NCI-H187 (cell line): ENCODE measurements at places on chromosomes 5 and 9.

DNA sequence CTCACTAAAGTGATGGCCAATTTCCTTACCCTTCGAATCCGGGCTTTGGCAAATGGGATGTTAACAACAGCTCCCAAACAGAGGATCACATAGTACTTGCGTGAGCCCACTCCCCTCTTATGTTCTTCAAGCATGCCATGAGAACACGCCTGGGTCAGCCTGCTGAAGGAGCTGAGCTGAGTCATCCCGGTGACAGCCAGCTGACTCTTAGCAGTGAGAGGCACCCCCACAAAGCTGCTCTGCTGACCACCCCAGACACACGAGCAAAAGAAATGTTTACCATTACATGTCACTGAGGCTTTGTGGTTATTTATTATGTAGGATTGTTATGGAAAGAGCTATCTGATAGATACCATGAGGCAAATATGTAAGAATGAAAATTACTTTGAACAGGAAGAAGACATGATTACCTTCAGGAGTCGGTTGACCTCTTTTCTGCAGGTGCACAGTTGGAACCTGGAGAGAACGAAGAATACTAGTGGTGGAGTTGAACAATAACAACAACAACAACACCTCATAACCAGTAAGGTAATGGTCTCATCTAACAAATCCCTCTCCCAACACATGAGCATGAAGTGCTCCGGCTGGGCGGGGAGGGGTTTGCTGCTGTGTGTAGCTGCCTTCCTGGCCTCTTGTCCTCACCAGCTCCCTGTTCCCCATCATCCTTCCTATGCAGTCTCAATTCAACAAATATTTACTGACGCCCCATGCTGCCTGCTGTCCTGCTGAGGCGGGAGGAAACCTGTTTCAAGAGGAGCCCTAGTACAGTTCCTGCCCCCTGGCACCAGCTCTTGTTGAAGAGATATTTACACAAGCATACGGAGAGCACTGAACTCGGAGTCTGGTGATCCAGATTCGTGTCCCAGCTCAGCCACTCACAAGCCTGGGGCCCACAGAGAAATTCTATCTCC, 69.4 kb upstream of the LHFPL2 start:
- no peak for DNase-seq

GRCh38 chr5:56048124-56048523, 53.4 kb upstream of the IL6ST start:
- DNase-seq: peak; percentile 37

GRCh38 chr9:37374892-37375291, 47.6 kb upstream of the GRHPR start:
- no peak for DNase-seq

- DNase-seq: no peak
Measured at GRCh38 chr9:127451858-127452656, 747 bp downstream of the LRSAM1 start.

DNA sequence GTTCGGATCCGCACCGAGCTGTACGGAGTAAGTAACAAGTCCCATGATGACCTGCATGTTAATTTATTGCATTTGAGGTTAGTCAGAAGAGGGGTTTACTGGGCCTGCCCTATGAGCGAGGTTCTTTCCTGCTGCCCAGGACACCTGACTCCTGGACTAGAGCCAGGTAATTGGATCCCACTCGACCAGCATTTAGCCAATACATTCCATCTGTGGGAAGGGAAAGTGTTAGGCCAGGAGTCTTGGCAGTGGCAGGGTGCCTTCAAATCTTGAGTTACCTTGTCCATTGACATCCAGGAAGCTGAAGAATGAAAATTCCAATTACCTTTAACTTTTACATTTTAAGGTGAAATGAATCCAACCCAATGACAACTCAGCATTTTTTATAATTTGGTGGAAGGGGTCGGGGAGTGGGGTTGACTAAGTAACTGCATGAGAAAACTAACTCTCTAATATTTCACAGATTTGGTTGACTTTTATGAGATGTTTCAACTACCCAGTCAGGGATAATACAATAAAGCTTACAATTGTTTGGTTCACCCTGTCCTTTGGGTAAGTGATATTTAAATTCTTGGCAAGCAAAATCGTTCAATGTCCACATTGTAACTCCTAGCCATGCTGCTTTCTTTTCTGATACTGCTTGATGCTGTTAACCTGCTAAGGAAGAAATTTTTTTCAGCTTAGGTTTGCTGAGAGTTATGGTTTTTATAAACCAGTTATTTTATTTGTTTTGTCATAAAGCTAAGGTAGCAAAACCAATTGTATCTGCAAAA, 111.6 kb upstream of the IQGAP2 start:
- peak; percentile 21 for DNase-seq

DNA sequence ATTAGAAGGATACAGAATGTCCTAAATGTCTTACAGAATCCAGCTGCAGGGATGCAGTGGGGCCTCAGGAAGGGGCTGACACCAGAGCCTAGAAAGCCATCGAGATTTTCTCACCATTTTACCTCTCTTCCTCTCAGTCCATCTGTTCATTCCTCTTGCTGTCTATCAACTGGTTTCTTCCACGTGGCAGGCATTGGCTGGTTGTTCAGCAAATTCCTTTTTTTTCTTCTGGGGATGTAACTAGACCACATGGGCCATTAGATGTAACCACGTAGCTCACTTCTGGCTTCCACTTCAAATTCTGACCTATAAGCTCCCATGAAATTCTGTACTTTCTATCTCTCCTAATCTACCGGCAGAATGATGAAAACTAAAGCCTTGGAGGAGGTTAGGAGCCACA, 93.6 kb upstream of the MTAP start:
- no peak for DNase-seq

GRCh38 chr5:76204713-76205112, 121.5 kb downstream of the SV2C start:
- DNase-seq: no peak

- no peak for DNase-seq
Measured at GRCh38 chr5:1184481-1184880, 16.9 kb upstream of the SLC6A19 start.

GRCh38 chr9:129347316-129348120, 169.5 kb upstream of the IER5L start:
- no peak for DNase-seq

- DNase-seq: no peak
Measured at GRCh38 chr5:33166948-33167347, 273.8 kb upstream of the TARS1 start.

DNA sequence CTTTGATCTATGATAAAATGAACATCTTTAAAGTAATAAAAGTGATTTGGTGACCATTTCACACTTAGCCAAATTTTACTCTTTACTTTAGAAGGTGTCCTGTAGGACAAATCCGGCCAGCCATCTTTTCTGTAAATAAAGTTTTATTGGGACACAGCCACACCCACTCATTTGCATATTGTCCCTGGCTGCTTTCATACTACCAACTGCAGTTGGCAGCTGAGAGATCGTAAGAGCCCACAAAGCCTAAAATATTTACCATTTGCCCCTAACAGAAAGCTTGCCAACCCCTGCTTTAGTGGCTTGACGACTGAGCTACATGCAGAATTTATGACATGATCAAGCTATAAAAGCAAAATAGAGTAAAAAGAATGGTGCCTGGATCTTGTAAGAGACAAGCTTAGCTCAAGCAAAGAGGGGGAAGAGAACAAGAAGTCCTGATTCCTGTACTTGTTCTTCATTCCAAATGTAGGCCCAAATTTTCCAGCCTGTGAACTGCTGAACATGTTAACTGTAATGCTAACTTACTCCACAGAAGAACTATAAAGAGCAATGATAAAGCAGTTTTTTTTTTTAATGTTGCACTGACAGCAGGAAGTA, 7.4 kb upstream of the FBXO10 start:
- DNase-seq: no peak

DNA sequence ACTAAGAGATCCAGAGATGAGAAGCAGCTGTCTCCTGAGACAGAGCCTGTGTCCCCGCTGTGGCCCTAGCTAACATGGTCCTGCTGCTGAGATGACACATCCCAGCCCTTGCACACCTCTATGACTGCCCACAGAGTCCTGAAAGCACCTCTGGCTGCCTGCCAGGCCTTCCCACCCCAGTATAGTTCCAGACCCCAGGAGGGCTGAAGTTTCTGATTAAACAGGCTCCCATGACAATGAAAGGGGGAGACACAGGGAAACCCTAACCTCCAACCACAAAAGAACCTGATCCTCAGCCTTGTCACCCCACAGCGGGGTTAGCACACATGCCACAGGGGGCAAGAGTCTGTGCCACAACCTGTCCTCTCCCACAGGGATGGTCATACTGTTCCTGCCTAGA, 15.6 kb downstream of the CIZ1 start:
- DNase-seq: no peak

DNA sequence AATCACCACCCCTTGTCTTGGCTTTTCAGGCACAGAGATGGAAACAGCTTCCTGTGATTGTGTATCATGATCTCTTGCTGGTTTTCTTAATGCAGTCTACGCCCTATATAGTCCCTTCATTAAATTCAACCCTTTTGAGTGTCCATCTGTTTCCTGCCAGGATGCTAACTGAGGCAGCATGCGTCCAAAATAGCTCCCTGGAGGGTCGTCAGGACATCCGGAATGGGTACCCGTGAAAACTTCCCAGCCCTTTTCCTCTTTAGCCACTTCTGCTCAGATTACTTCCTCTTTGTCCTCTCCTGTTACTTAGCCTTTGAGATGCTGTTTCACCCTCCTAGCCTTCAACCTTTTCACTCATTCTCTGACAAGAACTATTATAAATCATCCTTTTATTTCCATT, 79.8 kb upstream of the KLF9 start:
- no peak for DNase-seq

- DNase-seq: no peak
Measured at GRCh38 chr9:108058135-108058814, 568.7 kb upstream of the KLF4 start.

DNA sequence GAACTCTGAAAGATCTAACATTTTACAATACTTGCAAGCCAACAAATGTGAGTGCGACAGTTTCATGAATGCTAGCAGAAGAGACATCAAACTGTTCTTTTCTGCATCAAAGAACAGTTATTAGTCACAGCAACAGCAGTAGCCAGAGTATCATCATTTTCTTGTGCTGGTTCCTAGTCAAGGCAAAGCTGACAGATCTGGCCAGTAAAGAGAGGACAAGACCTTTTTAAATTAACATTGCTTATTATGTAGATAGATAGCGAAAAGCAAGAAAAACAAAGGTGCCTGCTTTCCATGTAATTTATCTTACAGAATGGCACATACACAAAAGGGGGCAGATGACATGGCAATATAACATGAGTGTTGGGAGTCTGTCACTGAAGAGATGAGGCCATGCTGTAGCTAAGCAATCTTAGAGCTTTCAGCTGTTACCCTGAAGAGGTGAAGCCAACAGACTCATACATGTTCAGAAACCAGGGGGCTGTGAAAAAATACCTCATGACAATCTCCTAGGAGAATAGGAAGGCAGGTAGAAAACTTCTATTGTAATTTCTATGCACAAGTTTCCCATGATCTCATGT, 626.6 kb upstream of the TYRP1 start:
- no peak for DNase-seq

GRCh38 chr5:80568251-80568650, 1.8 kb downstream of the ANKRD34B start:
- DNase-seq: no peak

- no peak for DNase-seq
Measured at GRCh38 chr5:57772512-57772911, 289.9 kb upstream of the ACTBL2 start.

- DNase-seq: no peak
Measured at GRCh38 chr5:122858451-122858850, 13.0 kb downstream of the SNX24 start.

GRCh38 chr5:53031695-53032096, 42.5 kb downstream of the ITGA2 start:
- no peak for DNase-seq

GRCh38 chr9:126456441-126457174, 130.0 kb downstream of the MVB12B start:
- DNase-seq: no peak

GRCh38 chr5:68418201-68418600, 202.6 kb downstream of the PIK3R1 start:
- DNase-seq: no peak

GRCh38 chr5:93845376-93845775, 104.0 kb upstream of the POU5F2 start:
- DNase-seq: no peak

DNA sequence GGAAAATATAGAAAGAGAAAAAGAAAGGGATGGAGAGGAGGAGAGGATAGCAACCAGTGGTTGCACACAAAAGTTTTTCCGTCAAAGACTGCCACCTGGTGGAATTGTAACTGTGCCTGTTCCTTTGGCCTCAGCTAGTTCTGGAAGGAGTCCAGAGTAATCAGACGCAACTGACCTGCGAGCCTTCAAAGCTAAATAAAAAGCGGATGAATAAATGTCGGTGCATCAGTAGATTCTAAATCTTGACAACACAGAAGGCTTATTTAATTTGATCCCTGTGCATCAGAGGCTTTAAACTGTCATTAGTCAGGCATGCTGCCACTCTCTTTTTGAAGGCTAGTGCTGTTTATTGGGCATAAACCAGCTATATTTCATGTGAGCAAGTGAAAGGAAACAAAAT, 132.9 kb upstream of the ACO1 start:
- DNase-seq: peak; percentile 23

- DNase-seq: no peak
Measured at GRCh38 chr5:177601577-177602457, 1.9 kb downstream of the B4GALT7 start.

DNA sequence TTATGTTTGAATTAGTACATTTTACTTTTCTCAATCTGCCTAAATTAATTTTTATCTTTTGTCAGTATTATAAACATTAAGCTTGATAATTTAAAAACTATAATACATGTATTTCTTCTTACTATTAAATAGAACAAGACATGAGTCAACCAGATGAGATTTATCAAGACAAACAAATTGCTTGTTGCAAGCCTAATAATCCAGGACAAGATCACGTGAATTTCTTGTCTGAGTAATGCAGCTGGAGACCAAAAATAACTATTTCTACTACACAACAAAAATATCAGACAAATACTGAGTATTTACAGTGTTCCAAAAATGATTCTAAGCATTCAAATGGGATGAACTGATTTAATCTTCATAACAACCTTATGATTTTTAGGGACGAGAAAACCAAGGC, 339.1 kb upstream of the PRR16 start:
- DNase-seq: no peak

GRCh38 chr5:103021314-103021713, 98.6 kb downstream of the GIN1 start:
- no peak for DNase-seq
